Heart right ventricle (tissue), 16 donors: ENCODE measurements at places on chromosomes 2 and 18.

GRCh38 chr2:220432645-220433044 lies 805.2 kb downstream of the SLC4A3 start:
- DNase-seq = no peak

- DNase-seq = no peak
These were observed 126.1 kb upstream of the FAM117B start for GRCh38 chr2:202508686-202509085.

DNA sequence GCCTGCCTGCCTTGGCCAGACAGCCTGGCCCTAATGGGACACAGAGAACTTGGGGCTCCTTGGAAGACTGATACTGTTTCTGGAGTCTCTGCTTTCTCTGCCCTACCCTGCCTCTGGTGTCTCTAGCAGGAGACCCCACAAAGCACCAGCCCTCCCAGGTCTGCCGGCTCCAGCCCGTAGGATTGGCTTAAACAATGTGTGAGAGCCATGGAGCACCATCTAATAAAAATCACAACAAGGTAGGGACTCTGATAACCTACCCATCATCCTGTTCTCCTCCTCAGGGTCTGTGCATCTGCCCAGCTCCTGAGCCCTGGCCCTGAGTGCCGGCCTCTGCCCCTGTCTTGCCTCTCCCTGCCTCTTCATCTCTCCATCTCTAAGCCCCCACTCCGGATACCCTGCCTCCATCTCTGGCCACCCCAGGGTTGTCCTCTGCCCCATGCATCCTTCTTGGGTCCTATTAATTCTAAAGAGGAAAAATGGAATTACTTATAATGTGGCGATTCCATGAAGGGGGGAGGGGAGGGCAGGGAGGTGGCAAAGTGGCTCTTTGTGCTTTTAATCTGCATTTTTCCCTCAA lies 1.2 kb upstream of the ECEL1 start:
- DNase-seq = no peak

- no peak for DNase-seq
These were observed 23.6 kb downstream of the SP3 start for GRCh38 chr2:173941567-173941966.

DNA sequence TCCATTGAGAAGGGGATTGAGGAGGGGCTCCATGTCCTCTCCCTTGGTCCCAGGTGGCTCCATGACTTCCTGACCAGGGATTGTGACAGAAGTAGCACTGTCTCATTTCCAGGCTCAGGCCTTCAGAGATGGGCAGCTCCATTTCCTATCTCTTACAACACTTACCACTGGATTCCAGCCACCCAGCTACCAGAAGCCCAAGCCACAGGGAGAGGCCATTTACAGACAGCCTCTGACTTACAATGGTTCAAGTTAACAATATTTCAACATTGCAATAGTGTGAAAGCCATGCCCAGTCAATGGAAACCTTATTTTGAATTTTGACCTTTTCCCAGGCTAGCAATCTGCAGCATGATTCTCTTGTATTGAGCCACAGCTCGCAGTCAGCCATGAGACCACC lies 164.9 kb upstream of the AGAP1 start:
- no peak for DNase-seq

DNA sequence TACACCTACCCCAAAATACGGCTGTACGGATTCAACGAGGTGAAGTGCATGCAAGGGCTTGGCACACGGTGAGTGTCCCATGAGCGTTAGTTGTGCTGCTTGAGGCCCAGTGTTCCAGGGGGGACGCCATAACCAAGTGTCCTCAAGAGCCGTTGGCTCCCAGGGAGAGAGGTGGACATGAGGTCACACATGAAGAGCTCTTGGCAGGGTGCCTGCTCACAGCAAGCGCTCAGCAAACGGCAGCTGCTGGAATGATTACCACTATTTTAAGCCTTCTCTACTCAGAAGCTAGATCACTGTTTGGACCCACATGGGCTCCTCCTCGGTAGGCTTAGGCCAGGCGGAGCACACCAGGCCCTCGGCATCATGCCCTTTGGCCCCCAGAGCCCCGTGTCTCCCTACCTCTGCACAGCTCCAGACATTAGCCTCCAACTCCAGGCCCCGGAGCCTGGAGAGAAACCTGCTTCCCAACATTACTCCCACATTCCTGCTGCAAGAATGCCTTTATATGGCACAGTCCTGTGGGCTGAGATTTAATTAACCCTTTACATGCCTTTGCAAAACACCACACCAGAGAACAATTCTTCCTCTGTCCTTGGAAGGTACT lies 68.4 kb upstream of the PPP1CB start:
- DNase-seq = peak; percentile 84

- DNase-seq = no peak
These were observed 52.3 kb upstream of the SEC11C start for GRCh38 chr18:59087391-59087790.

- DNase-seq = no peak
These were observed 70.7 kb upstream of the FN1 start for GRCh38 chr2:215506604-215506990.

GRCh38 chr18:36158266-36158867 lies 28.7 kb downstream of the ELP2 start:
- DNase-seq = no peak

- DNase-seq = no peak
These were observed 24.7 kb downstream of the CAB39 start for GRCh38 chr2:230737300-230737699.

DNA sequence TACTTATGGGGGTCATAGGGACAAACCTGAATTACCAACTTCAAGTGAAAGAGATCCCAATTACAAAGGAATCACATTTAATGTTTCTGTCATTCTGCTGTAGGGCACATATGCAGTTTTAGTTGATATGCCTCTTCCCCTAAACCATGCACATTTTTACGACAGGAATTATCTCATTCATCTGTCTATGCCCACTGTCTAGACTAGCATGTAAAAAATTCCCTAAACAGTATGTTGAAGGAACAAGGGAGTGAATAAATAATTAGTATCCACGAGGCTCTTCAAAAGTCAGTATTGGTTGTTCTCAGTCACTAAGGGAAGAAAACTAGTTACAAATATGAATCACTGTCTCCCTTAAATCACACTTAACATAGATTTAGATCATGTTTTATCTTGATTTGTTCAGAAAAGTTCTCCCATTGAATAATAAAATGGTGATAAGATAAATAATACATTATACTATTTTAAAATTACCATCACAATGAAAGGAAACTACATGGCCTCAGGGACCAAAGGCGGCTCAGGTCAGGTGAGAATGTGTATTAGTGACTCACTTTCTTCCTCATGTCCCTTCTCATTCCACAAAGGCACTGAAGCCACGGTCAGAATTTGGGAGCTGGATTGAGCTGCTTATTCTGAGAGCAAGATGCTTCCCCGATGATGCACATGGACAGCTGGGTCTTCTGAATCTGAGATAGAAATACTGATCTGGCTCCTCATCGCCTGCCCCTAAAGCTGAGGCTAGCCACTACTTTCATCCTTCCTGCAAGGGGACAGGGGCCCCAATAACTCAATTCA lies 29.1 kb downstream of the DYM start:
- DNase-seq = no peak

DNA sequence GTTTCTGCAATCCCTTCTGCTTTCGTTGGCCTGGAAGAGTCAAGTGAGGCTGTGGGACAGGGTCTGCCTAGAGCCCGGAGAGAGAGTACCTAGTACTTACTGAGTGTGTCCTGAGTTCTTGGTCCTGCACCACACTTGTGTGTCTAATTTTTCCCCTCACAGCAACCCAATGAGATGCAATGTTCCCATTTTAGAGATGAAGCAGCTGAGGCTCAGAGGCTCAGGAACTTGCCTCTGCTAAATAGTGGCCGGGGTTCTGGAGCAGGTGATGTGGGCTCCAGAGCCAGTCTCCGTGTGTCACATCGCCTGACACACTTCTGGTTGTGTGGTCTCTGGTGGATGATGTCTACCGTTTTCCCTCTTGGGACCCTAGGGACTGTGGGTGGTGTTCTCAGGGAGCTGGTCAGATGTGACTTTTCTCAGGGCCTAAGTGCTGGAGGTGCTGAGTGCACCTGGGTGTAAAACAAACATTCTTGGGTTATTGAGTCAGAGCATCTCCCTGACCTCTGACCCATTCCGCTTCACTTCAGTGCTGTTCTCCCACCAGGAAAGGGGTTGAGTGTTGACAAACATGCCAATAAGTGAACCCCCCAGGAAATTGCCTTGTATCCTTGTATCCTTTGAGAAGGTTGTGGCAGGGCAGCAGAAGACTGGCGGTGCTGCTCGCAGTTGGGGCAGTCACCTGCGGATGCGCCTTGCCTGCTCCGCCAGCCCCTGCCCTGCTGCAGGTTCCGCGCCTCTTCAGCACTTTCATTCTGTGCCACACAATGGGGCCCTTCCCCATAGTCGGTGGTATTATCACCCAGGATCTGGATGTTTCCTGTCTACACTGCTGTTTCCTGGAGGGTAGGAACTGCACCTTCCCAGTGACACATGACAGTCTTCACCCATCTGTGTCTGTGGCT lies 32.1 kb downstream of the HK2 start:
- no peak for DNase-seq
